Stimulated activated CD4-positive, alpha-beta T cell treated with anti-CD3 and anti-CD28 coated beads, Interleukin-15, amount 100 ng/mL, for 1 hour (primary cell): ENCODE measurements at places on chromosomes 6 and 20.

GRCh38 chr6:30453508-30454116 lies 35.7 kb upstream of the HLA-E start:
- DNase-seq, result peak; percentile 78

- no peak for DNase-seq
These were observed 1.7 kb upstream of the CD24 start for GRCh38 chr6:106976270-106976669.

DNA sequence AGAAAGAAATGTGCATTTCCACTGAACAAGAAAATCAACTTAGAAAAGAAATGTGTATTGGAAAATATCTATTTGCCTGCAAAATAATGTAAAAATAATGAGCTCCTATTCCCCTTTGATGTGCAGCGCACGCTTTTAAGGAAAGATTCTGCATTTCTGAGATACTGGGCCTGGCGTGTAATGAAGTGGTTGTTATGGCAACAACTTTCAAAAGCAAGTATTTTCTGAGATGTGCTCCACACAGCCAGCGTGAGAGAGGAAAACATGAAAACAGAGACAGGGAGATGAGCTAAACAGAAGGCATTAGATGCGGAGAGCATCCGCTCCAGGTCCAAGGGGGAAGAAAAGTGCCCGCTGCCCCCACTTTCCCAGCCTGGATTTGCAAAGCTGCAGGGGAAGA lies 39.1 kb upstream of the GTSF1L start:
- no peak for DNase-seq

GRCh38 chr6:84625506-84625905 lies 138.9 kb downstream of the TBX18 start:
- DNase-seq, result no peak

DNA sequence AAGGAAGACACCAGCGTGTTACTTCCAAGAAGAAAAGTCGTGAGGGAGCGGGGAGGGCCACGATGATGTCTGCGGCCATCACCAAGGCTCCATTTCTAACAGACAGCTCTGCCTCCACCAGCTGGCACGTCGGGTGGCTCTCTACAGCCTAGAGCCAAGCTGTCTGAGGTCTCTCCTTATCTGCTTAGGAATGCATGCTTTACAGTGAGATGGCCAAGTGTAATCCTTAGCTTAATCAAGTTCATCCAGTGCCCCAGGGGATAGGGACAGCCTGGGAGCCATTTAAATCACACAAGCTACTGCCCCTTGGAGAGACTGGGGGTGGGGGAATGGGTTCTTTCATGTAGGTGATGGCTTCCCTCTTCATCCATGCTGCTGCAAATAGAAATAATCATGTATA lies 213.8 kb upstream of the CST7 start:
- no peak for DNase-seq

GRCh38 chr6:110329714-110330436 lies 28.3 kb downstream of the METTL24 start:
- no peak for DNase-seq

DNA sequence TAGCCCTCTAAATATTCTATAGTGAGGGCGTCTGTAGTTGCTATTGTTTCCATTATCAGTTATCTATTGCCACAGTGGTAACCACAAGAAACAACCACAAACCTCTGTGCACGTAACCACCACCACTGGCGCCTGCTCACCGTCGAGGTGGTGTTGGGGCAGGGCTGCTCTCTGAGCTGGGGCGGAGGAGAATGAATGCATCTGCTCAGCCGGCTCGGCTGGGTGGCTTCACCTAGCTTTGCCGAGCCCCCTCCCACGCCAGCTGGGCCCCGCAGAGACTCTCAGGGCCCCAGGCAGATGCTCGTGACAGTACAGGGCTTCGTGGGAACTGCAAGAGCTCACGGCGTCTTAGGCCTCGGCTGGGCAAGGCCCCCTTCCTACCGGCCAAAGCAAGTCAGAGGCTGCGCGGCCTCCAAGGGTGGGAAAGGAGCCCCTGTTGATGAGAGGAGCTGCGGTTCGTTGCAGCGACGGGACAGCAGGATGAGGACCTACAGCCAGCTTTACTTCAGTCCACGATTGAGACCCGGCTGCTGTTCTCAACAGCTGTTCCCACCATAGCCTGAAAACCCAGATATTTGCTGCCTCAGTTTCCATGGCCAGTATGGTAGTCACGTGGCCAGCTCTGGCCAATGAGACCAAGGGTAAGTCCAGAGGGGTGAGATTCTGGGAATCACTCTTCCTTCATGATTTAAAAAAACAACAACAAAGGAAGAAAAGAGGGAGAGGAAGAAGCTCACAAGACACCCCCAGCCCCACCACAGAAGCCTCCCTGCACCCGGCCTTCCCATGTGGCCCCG lies 120.2 kb upstream of the AFDN start:
- peak; percentile 33 for DNase-seq

DNA sequence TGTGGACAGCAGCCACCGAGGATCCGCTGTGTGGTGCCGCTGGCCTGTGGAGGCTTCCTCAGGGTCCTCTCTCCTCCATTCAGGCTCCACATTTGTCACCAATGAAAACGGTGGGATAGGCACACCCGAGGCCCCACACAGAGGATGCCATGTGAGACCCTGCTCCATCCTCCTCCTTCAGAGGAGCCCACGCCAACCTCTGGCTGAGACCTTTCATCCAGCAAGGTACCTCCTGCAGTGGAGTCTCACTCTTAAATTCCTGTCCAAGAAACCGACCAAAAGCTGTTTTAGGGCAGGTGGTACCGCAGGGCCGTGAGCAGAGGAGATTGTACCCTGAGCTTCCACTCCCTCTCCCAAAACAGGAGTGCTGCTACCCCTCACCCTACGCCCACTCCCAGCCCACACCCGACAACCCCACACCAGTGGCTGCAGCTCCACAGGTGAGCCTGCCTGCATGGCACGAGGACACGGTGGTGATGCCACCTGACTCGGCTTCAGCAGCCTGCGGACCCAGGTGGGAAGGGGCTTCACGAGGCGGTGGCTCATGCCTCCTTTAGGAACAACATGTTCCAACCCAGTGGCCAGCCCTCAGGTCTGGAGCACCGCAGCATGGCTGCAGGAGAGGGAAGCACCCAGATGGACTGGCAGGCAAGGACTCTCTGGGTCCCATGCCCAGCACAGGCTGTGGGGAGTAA lies 237.6 kb upstream of the AFDN start:
- no peak for DNase-seq

DNA sequence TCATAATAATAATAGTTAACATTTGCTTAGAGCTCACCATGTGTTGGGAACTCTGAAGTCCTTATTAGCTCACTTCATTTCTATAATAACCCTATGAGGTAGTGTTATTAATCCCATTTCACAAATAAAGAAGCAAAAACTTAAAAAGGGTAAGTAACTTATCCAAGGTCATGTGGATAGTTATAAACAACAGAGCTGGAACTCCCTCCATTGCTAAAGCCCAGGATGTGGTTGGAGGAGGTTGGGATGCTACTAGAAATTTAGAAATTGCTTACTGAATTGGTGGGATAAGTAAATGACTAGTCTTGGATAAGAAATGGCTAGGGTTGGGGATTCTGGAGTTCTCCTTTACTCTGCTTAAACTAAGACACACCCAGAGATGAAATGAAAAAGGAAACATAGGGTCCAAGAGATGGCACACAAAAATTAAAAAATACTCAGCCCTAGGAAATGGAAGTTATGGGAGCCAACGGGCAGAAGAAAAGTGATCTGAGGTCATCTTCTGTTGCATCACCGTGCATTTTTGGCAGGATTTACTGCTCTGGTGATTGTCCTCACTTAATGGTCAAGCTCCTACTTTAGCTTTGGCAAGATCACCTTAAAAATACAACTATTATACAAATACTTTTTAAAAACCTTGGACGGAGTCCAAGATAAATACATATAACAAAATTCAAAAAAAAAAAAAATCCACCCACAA lies 7.7 kb upstream of the CLIC5 start:
- no peak for DNase-seq

GRCh38 chr6:43668151-43669028 lies 19.2 kb downstream of the MRPS18A start:
- peak; percentile 8 for DNase-seq
